ENCODE measurements at places on chromosomes 16 and 17.

GRCh38 chr16:14205666-14206065 lies 134.5 kb downstream of the MRTFB start:
- DNase-seq: no peak

DNA sequence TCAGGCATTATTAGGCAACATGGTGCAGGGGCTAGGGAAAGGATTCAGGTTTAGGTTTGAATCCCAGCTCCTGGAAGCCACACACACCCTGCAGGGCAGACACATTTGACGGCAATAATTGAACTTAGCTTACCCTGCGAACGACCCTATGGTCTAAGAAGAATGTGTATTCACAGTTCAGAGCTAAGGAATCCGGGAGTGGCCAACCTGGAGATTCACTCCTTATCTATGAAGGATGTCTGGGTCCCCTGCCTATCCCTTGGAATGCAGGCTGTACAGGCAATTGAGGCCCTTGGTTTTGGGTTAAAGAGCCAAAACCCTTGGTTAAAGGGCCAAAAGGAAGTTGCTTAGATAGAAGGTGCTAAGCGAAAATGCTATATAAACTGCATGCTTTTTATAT lies 2.9 kb upstream of the SYT17 start:
- no peak for DNase-seq

- no peak for DNase-seq
These were observed 252.8 kb upstream of the PMFBP1 start for GRCh38 chr16:72424757-72425156.

DNA sequence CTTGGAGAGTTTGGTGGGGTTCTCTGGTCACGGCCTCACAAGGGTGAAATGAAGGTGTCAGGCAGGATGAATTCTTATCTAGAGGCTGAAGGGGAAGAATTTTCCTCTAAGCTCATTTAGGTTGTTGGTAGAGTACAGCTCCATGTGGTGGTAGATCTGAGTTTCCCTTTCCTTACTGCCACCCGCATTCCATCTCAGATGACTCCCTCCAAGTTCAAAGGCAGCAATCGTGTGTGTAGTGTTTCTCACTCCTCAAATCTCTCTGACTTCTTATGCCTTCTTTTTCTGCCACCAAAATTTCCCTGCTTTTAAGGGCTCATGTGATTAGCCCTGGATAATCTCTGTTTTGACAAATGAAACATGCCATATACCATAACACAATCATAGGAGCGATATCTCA lies 135.5 kb upstream of the MYOCD start:
- DNase-seq: no peak

DNA sequence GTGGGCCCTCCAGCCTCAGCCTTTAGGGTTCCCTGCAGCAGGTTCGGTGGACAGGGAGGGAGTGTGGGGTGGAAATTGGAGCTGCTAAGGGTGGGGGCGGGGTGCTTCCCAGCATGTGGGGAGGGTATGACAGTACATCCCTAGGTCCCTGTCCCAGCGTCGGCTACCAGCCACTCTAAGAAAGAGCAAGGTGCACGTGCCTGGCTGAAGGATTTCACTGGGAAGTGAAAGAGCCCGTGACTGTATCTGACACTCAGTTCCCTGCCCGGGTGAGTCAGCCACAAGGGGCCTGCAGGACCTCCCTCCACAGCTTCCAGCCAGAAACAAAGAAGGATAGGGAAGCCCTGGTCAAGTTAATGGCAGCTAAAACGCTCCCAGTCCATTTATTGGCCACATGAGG lies 4.1 kb downstream of the SNRNP25 start:
- no peak for DNase-seq

GRCh38 chr17:31494259-31495021 lies 103.0 kb downstream of the RAB11FIP4 start:
- DNase-seq: no peak

- peak; percentile 73 for DNase-seq
These were observed 2.9 kb upstream of the TTYH2 start for GRCh38 chr17:74210191-74211140.

DNA sequence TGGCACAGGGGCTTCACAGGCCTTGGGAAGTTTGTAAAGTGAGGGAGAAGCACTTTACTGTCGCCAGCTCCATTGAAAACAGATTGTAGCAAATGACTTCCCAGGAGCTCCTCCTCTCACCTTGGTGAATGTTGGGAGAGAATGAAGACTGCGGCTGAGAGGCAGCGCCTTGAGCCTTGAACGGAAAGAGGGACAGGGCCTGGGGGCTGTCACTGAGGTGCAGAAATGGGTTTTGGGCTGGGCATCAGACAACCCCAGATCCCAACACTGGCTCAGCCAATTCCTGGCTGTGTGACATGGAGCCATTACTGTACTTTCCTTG lies 603 bp upstream of the MRTFB start:
- no peak for DNase-seq

GRCh38 chr17:306536-307294 lies 45.9 kb downstream of the RPH3AL start:
- DNase-seq: no peak

GRCh38 chr17:29607557-29608195 lies 14.7 kb downstream of the ANKRD13B start:
- DNase-seq: no peak

DNA sequence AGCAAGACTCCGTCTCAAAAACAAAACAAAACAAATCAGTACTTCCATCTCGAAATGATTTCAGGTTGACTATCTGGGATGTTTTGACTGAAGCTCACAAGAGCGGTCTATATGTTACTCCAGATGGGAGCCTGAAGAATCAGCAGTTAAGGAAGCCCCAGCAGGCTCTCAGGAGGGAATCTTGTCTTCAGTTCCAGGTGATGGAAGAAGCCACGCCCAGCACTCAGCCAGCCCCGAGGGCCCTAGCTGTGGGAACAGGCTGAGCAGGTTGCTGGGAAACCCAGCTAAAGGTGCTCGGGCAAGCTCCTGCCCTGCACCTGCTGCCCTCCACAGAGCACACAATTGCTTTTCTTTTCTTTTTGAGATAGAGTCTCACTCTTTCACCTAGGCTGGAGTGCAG lies 32.4 kb downstream of the WIPI1 start:
- DNase-seq: peak; percentile 1

DNA sequence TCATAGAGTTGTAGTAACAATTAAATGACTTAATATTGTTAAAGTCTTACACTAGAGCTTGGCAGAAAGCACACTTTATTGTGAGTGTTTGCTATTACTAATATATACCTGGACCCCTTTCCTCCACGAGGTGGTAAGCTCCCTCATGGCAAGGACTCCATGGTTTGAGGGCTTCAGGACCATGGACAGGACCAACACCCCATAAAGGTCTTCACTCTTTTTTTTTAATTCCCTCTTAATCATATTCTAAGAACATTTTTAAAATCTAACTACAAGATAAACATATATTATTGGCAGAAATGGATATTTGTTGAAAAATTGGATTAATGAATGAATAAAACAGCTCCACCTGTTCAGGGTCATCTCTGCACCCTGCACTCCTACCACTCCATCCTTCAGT lies 154.5 kb downstream of the CBLN1 start:
- DNase-seq: no peak

- DNase-seq: no peak
These were observed 159 bp downstream of the USP36 start for GRCh38 chr17:78840530-78840779.

DNA sequence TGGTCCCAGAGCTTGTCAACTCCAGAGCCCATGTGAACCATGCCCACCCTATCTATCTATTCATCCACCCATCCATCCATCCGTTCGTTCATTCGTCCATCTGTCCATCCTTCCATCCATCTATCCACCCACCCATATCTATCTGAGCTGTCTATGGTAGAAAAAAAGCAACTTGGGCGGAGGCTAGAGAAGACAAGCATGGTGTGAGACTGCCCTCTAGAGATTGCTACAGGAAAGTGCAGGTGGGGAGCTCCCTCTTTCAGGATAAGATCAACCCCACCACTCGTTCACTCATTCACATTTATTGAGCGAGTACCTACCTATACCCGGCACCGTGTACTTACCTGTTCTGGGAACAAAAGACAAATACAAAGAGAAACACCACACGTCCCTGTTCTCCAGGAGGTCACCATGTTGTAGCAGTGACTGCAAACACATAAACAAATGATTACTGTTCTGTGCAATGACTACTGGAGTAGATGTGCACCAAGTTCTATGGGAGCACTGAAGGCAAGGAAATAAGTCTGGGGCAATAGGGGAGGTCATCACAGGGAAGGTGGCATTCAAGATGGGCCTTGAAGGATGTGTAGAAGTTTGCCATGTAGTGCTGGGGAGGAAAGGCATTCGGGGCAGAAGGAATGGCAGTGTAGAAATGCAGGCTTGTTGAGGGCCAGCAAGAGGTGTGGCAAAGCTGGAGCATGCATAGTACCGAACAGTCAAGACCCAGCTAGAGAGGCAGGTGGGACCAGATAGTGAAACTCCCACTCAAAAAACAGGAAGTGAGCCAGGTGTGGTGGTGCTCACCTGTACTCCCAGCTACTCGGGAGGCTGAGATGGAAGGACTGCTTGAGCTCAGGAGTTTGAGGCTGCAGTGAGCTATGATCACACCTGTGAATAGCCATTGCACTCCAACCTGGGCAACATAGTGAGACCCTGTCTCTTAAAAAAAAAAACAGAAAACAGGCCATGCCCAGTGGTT lies 13.4 kb upstream of the ATP5MC1 start:
- peak; percentile 72 for DNase-seq

- peak; percentile 96 for DNase-seq
These were observed 662 bp upstream of the TUBB3 start for GRCh38 chr16:89922477-89922883.

- DNase-seq: no peak
These were observed 20.8 kb downstream of the ATP6V0D1 start for GRCh38 chr16:67460168-67460567.

GRCh38 chr16:69501956-69502745 lies 63.6 kb upstream of the NFAT5 start:
- no peak for DNase-seq

DNA sequence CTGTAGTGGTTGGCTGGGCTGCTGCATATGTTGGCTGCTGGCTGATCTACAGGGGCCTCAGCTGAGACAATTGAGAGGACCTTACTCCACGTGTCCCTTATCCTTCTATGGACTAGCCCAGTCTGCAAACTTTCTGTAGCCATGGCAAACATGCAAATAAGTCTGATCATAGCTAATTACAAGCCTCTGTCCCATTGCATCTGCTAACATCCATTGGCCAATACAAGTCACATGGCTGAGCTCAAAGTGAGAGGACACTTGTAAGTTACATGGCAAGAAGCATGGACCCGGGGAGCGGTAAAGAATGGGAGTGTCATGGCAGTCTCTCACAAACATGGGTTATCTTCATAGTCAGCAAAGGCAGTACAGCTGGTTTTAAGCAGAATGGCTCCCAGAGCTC lies 11.6 kb upstream of the IL4R start:
- no peak for DNase-seq

- no peak for DNase-seq
These were observed 4.9 kb downstream of the SLC35G3 start for GRCh38 chr17:35189291-35189690.

GRCh38 chr16:20799599-20799998 lies 6.7 kb downstream of the ERI2 start:
- peak; percentile 24 for DNase-seq

DNA sequence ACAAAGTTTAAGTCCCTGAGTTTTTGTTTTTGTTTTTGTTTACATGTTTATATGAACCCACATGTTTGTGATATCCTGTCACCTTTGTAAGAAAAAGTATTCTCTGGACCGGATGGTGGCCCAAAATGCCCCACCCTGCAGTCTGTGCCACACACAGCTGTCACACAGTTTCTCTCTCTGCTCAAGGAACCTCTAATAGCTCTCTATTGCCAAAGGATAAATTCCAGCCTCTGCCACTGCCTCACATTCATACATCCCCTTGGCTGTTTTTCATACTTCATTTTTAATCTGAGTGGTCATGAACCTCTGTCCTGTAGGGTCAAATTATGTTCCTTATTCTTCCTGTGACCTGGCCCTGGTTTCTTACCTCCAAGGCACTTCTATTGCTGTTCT lies 520.3 kb upstream of the CDH5 start:
- no peak for DNase-seq

GRCh38 chr16:28038409-28038808 lies 25.1 kb downstream of the GSG1L start:
- DNase-seq: no peak

GRCh38 chr16:53817117-53817755 lies 113.3 kb downstream of the FTO start:
- peak; percentile 85 for DNase-seq

GRCh38 chr16:4339909-4340308 lies 11.2 kb downstream of the PAM16 start:
- DNase-seq: no peak

DNA sequence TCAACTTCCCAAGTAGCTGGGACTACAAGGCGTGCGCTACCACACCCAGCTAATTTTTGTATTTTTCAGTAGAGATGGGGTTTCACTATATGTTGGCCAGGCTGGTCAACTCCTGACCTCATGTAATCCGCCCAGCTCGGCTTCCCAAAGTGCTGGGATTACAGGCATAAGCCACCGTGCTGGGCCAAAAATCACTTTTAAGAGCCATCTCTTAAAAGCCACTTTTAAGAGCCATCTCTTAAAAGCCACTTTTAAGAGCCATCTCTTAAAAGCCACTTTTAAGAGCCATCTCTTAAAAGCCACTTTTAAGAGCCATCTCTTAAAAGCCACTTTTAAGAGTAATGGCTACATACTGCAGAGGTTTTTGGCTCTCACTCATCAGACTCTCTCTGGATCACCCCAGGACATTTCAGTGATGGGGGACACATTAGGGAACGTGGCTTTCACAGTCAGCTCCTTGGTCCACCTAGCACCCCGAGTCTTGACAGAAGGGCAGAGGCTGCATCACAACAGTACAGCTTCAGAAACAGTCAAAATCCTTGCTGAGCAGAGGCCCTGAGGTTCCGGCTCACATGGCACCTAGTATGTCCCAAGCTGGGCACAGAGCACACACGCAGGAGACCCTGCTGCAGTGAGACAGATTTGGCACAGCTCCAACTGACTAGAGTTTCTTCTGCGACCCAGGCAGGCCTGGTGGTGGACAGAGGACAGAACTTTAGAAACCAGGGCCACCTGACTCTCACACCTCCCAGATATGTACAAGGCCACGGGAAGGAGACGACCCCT lies 23.6 kb downstream of the RANBP10 start:
- DNase-seq: no peak

DNA sequence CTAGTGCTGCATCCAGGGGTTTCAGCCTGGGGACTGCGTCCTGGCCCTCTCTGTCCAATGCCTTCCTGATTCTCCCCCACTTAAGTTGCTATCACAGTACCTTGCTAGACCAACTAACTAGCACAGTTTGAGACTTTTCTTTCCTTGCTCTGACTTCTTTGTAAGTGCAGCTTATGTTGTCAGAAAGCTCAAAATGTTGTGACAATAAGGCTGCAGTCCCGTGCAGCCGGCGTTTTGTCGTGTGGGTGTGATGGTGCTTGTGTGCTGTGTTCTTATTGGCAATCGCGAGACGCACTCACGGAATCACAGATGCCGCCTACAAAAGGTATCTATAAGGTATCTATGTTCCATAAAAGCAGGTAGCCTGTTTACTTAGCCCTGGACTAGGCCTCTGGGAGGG lies 132.8 kb downstream of the PRKCA start:
- no peak for DNase-seq

- DNase-seq: no peak
These were observed 7.2 kb downstream of the VPS4A start for GRCh38 chr16:69318177-69318910.

- no peak for DNase-seq
These were observed 226.1 kb downstream of the ZNF423 start for GRCh38 chr16:49629851-49630250.

All from H4 (cell line).